ENCODE measurements at places on chromosomes 4 and X.

- peak; percentile 59 for DNase-seq
Measured at GRCh38 chr4:89152972-89153371, 41.6 kb downstream of the TIGD2 start.

GRCh38 chr4:81465406-81466340 lies 6.0 kb downstream of the RASGEF1B start:
- peak; percentile 76 for DNase-seq

- DNase-seq, result no peak
Measured at GRCh38 chr4:184039963-184040383, 134.9 kb downstream of the STOX2 start.

GRCh38 chrX:70434914-70435586 lies 9.6 kb upstream of the DLG3 start:
- DNase-seq, result no peak

DNA sequence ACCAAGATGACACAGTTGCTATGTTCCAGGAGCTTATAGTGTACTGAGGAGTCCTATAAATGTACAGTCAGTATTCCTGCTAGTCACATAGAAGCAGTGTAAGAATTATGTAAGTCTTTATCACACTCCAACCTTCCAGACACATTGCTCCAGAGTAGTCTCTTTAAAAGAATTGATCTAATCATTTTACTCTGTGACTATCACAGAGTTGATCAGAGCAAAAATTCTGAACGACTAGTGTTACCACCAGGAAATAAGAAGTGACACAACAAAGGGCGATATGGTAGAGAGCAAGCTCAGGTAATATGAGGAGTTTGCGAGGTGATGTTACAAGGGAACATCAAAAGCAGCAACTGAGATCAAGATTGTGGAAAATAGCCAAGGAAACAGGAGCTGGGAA lies 9.0 kb upstream of the HPF1 start:
- no peak for DNase-seq

DNA sequence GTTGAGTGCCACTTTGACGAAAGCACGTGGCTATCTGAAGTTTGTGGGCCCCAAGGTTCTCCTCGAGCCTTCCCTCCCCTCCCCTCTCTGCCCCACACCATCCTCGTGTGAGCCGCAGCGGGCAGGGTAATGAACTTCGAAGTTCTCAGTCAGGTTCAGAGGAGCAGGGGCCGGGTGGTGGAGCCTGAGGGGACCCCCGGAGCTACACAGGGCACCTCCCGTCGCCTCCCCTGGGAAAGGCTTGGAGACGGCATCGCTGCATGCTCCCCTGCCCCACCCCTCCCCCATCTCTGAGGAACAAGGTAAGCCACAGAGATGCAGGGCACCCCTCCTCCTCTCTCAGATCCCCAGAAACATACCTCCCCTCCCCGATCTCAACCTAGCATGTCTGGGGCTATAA lies 2.8 kb upstream of the NKX1-1 start:
- no peak for DNase-seq

DNA sequence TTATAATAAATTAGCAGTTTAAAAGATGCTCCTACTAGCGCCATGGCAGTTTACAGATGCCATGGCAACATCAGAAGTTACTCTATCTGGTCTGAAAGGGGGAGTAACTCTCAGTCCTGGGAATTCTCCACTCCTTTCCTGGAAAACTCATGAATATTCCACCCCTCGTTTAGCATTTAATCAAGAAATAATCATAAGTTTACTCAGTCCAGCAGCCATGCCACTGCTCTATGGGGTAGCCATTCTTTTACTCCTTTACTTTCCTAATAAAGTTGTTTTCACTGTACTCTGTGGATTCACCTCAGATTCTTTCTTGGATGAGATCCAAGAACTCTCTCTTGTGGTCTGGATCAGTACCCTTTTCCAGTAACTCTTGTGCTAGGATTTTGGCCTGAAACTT lies 52.3 kb downstream of the GUCY1B1 start:
- DNase-seq, result no peak

GRCh38 chr4:98673978-98674377 lies 15.6 kb upstream of the TSPAN5 start:
- DNase-seq, result no peak

DNA sequence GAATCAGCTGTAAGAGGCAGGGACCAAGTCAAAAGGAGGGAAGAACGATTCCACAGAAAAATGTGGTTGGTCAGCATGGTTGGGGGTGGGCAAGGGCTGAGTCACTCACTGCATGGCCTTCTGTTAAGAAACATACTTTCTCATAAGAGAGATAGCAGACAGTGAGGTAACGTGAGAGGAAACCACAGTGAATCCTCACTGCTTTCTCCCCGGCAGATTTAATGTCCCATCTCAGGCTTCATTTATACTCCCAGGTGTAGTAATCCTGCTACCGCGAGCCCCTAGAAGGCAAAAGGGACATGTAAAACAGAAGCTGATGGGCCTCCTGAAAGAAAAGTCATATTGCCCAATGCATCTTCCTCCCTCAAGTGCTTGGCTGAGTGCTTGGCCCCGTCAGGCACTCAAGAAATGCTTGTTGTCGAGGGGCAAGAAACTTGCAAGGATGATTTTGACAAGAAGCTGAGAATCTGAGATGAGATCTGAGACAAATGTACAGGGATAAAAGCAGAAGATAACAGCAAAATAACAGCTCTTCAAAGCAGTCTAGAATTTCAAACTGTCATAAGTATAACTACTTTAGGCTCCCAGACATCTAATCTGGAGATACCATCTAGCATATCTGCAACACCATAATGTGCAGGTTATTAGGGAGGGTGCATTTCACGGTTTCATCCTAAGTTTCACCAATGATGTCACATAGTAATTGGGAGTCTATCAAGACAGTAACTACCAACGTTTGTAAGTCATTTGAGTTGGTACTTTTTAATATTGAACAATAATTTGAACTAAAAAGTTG lies 40.2 kb downstream of the SH3KBP1 start:
- DNase-seq, result no peak

DNA sequence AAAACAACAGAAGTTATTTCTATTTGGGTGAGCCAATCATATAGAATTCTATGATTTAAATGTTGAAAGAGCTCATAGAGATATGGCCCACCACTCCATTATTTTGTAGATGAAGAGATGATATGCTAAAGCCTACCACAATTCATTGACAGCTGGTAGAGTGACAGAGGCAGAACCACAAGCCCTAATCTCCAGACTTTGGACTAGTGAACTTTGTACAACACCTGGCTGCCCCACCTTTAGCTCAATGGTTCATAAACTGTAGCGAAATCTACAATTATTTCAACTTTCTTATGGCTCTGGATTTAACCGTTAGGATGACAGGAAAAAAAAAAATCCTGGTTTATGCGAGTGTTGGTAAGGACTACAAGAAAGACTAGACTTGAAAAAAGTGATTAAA lies 50.9 kb downstream of the PRKG2 start:
- no peak for DNase-seq

- no peak for DNase-seq
Measured at GRCh38 chr4:154960476-154960875, 179.4 kb downstream of the RBM46 start.

- no peak for DNase-seq
Measured at GRCh38 chrX:44439242-44439794, 95.8 kb upstream of the EFHC2 start.

DNA sequence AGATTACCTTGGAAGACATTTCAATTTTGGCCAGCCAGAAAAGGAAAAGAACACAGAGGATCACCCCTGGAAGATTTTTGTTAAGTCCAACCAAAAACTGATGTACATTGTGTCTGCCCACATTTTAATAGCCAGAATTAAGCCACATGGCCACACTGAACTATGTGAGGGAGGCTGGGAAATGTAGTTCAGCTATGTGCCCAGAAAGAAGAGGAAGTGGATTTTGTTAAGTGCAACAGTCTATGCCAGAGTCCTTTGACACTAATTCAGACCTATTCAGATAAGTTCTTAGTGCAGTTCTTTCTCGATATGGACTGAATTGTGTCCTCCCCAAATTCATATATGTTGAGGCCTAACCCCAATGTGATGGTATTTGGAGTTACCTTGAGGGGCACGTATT lies 18.4 kb downstream of the PRPS1 start:
- no peak for DNase-seq

GRCh38 chr4:158094413-158095134 lies 78.3 kb downstream of the GASK1B start:
- DNase-seq, result no peak

GRCh38 chr4:91288702-91289311 lies 1015.0 kb upstream of the GRID2 start:
- peak; percentile 62 for DNase-seq

DNA sequence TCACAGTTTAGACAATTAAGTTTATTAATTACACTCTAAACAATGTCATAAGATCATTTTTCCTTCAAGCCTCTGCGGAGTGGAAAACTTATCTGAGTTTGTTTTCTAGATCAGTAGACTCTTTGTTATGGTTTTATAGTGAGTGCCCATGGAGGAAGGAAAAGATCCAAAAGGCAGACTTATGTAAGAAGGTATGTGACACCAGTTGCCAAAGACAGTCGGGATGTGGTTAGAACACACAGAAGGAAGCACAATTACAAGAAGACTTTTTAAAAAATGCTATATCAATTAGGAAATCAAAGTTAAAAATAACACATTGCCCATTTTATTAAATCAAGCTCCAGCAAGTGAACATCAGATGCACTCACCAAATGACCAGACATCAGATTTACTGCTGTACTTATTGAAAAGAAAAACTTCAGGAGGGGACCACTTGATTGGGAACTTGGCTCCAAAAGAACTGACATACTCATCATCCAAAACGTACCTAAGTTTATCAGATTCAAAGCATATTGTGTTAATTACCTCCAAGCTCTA lies 57.1 kb downstream of the NIPAL1 start:
- DNase-seq, result no peak

- DNase-seq, result no peak
Measured at GRCh38 chr4:81194286-81194685, 20.7 kb downstream of the PRKG2 start.

DNA sequence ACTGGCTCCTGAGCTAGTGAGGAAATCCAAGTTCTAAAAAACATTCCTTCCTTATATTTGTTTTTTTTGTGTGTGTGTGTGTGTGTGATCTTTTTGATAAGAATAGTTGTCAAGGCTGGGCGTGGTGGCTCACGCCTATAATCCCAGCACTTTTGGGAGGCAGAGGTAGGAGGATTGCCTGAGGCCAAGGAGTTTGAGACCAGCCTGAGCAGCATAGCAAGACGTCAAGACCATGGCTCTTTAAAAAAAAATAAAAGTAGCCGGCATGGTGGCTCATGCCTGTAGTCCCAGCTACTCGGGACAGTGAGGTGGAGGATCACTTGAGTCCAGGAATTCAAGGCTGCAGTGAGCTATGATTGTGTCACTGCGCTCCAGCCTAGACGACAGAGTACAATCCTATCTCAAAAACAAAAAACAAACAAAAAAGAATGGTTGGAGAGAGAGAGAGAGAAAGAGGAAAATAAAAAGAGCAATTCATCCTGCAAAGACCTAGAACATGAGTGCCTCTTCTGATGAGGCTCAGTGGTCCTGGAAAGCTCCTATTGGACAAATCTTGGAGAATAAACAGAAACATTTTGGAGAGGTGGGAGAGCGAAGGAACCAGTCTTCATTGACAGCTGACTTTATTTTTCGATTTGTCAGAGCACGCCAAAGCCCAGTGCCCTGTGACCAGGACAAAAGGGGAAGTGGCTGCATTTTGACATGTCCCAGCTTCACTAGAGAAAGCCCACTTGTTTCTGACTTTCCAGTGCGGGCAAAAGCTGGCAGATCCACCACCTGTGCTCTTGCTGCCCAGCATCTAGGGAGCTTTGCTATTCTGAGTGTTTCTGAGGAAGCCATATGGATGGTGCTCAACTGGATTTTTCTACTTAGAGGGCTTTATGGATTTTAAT lies 244.7 kb downstream of the PALLD start:
- no peak for DNase-seq

DNA sequence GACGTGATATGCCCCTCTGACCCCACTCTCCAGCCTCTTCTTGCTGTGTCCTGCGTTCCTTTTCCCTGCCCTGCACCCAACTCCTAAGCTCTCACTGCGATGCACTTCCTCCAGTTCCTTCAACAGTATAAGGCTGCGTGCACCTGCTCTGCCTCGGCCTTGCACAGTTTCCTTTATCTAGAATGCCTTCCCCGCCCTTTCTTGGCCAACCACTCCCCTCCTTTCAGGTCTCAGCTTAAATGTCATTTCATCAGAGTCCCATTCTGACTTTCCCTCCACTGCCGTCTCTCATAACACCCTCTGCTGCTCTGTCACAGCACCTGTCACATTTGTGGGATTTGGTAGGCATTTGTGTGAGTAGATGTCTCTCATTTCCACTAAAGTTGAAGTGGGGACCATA lies 58.4 kb upstream of the NEIL3 start:
- DNase-seq, result no peak

DNA sequence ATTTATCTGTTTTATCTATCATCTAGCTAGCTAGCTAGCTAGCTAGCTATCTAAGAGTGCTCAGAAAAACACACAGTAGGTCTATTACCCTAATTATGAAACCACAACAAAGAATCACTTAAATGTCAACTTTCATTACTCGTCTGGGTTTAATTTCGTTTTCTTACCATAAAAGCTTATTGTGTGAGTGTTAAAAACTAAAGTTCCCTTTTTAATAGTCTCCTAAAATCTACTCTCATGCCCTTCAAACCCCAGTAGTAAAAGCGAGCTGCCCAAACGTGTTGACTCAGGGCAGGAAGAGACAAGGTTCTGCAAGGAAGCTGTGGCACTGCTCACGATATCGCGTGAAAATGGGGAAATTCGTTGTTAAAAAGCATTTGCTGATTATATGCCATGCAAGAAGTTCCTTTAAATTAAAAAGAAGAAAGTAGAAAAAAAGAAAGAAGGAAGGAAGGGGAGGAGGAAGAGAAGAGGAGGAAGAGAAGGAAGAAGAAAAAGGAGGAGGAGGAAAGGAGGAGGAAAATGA lies 595 bp downstream of the MBNL3 start:
- no peak for DNase-seq

GRCh38 chrX:111254896-111255693 lies 15.2 kb downstream of the CAPN6 start:
- DNase-seq, result no peak

DNA sequence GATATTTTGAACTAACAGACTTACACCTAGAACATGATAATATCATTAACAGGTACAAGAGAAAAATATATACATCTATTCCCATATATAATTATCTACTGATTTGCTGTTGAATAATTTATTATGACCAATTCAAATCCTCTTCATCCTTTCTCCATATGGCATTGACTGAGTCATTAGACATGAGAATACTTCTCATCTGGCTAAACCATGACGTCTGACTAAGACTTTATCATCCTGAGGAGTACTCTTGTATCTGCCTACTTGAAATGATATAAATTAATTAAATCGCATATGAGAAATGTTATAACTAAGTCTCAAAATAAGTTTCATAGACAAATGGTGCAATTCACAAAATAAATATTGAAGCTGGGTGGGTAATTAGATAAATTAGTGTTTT lies 67.4 kb downstream of the EMCN start:
- DNase-seq, result no peak

- DNase-seq, result no peak
Measured at GRCh38 chr4:11367371-11367770, 61.3 kb downstream of the HS3ST1 start.

DNA sequence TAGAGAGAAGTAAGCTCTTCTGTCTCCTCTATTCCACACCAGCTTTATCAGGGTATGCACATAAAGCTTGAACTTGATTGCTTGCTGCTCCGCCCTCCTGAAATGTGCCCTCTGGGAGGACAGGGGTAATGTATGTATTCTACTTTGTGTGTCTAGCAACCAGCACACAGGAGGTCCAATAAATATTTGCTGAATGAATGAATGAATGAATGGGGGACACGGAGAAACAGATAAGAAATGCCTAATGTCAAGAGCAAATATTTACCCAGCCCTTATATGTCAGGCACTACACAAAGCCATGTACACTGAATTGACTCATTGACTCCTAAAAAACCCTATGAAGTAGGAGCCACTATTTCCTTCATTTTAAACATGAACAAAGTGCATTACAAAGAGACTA lies 2.3 kb upstream of the MSL3 start:
- DNase-seq, result no peak
